GM06990 (cell line): ENCODE measurements at places on chromosomes 11 and 22.

- DNase-seq: no peak
Observed at GRCh38 chr11:127269911-127270310, 269.3 kb upstream of the KIRREL3 start.

GRCh38 chr11:36326524-36327419 is 30.7 kb downstream of the PRR5L start:
- DNase-seq: peak; percentile 28

DNA sequence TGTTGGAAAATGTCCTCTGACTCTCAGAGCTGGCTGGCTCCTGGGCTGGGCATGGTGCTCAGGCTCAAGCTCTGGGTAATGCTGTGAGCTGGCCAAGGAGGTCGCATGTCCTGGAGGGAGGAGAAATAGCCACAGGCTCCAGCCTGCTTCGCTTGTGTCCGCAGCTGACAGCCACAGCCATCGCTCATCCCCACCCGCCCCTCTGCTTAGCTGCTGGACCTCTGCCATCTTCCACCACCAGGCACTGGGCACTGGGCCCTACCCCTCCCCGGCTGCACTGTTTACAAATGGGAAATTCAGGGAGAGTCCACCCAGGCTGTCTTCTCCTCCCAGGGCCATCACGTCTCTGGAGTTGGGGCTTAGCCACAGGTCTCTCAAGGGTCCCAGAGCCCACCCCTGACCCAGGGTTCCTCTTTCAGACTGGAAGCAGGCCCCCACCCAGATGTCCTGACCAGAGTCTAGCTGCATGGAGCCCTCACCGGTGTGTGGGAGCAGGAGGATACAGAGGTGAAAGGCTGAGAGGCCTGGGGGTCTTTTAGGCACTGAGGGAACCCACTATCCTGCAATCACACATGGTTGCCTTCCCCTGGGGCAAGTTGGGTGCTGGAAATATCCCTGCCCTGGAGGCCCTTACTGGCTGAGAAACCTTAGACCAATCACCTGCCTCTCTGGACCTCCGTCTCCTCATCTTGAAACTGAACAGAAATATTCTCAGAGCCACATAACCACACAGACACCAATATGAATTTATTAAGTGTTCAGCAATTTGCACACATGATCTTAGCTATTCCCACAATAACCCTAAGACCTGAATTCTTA is 62.7 kb downstream of the CD82 start:
- DNase-seq: no peak

DNA sequence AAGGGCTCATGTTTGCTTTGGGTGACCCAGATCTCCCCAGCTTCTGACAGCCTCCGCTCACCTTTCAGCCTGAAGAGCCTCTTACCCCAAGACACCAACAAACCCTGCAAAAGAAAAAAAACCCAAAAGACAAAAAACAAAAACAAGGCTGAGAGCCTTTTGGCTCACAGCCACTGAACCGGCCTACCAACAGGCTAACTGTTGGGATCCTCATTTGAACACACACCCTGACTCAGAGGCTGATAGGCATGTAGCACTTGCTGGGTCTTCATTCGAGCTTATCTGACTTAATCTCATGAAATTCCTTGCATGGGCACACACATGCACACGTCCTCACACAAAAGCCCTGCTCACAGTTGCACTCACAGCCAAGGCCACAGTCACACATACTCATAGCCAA is 22.9 kb upstream of the TSKU start:
- no peak for DNase-seq

- no peak for DNase-seq
Observed at GRCh38 chr11:35426351-35426750, 7.0 kb upstream of the SLC1A2 start.

DNA sequence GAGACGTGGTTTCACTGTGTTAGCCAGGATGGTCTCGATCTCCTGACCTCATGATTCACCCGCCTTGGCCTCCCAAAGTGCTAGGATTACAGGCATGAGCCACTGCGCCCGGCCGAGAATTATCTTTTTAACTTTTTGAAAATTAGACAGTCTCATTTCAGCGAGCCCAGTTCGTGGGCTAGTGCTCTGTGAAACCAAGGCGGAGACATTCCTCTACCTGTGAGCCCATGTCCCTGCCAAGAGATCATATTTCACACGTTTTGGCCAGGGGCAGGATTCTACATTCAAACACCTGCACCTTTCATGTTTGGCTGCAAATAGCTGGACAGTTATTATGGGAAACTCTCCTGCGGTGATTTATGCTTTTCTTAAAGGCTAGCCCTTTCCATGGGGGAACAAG is 60.3 kb downstream of the IRAG1 start:
- no peak for DNase-seq

DNA sequence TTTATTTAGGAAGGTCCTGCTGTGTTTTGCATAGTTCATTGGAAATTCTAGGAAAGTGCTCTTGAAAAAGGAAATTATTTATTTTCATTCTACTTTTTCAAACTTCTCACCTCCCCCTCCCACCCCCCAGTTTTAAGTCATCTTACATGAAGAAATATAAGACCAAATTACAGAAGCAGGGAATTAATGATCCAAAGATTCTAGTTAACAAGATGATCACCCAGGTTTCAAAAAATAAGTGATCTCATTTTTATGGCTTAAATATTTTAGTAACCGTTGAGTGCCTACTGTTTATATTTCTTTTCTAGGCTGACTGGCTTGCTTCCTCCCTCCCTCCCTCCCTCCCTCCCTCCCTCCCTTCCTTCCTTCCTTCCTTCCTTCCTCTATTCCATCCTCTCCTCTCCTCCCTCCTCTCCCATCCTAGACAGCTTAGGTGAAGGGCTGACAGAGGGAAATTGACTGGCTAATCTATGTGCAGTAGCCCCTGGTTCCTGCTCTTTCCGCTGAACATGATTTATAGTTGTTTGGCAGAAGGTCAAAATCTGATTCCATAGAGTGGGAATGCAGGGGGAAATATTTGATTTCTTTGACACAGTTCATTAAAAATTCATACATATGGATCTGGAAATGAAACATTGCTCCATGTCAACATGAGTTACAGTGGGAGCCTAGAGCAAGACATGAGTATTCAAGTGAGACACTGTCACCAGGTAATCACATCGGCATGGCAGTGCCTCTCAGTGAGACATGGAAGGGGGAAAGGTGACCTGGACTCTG is 123.4 kb downstream of the COMMD9 start:
- DNase-seq: no peak

DNA sequence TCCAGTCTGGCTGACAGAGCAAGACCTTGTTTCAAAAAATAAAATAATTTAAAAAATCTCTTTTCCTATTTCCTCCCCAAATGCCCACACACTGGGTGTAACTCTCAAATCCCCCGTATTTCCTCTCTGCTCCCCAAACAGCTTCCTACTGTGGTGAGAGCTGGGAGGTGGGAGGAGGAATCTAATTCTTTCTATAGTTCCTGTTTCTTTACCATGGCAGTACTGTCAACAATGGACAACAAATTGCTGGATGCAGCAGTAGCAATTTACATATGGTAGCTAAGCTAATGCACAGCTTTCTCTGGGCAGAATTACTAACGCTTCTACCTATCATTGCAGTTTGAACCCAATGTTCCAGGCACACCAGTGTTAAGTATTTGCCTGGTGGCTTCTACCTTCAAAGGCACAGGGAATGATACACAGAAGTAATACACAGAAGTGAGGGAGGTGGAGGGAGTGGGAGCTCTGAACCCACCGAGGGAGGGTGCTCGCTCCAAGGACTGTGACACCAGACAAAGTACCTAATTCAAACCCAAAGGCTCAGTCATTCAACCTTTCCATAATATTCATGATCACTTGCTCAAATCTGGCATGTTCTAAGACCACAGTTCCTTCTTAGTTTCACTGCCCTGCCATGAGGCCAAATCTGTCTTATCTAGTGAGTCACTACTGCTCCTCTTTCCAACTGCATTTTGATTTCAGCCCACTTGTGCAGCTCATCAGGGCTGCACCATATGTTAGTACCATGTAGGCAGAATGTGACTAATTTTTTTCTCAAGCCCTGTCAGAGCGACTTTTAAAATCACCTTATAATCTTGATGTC is 37.9 kb downstream of the CELF1 start:
- DNase-seq: peak; percentile 38

GRCh38 chr11:6357222-6357621 is 33.1 kb upstream of the SMPD1 start:
- DNase-seq: no peak

DNA sequence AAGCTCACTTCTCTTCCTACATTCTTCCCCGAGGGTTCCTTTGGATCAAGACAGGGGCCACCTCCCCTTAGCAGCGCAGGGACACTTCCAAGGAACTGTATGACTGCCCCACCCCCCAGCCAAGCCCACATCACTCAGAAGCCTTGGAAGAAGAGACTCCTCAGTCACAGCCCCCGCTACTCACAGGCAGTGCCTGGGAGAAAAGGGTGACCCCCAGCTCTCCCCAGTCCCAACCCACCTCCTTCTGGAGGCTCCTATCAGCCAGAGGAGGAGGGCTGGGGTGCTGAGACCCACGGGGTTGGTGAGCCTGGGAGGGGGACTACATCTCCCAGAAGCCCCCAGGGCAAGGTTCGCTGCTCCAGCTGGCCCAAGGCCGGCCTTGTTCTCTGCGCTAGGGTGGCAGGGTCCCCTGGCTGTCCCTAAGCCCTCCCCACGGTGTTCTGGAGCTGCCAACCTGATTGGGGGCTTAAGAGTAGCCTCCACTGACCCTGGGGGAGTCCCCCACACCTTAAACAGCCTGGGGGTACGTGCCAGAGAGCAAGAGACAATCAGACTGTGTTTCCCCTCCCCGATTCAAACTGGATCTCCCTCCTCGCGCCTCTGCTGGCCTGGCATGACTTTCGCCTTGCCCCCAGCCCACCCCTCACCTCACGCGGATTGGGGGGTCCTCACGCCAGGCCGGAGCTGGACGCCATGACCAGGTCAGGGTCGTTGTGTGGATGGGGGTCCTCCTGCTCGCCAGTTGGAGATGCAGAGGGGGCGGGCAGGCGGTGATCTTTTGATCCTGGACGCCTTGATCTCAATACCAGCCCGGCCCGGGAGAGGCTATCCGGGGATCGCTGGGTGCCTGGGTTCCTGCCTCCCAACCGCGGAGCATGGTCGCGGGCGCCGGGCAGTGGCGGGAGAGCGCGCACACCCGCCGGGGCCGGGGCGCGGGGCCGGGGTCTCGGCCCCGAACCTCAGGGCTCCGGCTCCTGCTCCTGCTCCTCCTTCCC is 838 bp downstream of the BCL9L start:
- peak; percentile 51 for DNase-seq

GRCh38 chr11:89381094-89381493 is 110.1 kb downstream of the NOX4 start:
- no peak for DNase-seq

DNA sequence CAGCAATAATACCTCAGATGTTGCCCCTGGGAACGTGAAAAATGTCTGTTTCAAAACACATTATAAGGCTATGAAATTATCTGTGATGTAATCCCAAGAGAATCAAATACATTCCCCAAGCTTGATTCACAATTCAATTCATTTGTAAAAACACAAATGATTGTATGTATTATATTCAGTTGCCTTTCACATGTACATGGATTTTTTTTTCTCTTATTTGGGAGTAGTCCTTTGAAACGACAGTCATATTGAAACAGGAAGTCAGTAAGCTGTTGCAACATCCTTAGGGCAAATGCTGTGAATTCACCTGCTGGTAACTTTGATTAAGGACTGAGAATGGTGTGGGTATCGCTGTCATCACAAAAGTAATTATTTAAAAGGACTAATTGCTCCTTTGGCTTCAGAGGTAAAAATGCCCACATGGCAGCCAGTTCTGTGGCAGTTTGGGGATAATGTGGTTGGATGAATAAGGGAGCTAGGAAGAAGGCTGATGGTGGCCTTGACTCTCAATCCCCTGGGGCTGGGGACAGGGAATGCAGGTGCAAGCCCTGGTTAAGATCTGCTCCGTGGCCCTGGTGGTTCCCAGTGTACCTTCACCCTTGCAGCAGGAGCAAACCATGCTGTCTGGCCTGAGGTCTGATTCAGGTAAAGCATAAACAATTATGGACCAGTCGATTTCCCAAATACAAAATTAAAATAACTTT is 13.2 kb downstream of the EHF start:
- peak; percentile 55 for DNase-seq

- DNase-seq: no peak
Observed at GRCh38 chr11:7599209-7599608, 74.1 kb downstream of the CYB5R2 start.

- no peak for DNase-seq
Observed at GRCh38 chr11:29452146-29452545, 564.7 kb downstream of the KCNA4 start.

- peak; percentile 57 for DNase-seq
Observed at GRCh38 chr11:71418643-71419042, 29.6 kb downstream of the DHCR7 start.

DNA sequence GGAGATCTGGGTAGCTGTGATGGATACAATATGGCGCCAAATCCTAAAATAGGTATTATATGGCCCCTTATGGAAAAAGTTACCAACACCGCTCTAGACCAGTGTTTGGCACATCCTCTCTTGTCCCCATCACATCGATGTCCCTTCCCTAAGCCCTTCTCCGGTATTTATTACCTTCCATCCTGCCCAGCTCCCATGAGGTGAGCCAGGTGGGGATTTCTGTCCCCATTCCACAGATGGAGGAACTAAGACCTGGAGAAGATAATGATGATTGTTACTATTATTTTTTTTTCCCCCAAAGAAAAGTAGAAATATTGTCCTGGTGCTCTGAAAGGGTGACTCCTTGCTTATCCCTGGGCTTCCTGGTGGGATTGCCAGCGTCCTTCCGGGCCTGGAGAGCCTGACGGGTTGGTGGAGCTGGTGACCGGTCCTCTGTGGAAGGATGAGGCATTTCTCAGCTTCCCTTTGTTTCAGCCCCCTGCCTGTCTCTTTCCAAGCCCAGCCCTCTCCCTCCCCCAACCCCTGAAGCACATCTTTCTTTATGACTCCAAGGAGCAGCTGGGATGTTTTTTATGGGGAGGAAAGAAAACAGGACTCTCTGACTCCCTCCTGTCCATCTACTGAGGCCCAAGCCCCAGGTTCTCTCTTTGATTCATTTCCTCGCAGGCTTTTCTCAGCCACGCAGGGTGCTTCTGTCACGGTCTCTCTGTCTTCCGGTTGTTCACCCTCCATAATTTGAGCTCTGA is 65.4 kb downstream of the TP53I11 start:
- DNase-seq: no peak

DNA sequence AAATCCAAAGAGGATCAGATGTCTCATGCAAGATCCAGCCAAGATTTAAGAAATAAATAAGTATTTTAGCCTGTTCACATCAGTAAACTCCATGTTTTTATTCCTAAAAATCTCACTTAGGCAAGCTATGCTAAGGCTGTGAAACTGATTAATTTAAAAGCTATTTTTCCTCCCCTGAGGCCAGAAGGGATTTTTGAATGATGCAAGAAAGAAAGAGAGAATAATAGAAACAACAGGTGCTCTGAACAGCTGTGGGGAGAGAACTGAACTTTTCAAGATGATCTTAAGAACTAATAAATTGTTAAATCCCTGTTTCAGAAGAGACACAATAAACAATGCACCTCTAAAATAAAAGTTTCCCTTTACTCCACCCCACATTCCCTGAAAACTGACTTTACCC is 241.6 kb downstream of the DLG2 start:
- no peak for DNase-seq
